ENCODE measurements at places on chromosomes 16 and 17.
A peak's percentile ranks its signal among the peaks of the same experiment; 100 is the strongest.

DNA sequence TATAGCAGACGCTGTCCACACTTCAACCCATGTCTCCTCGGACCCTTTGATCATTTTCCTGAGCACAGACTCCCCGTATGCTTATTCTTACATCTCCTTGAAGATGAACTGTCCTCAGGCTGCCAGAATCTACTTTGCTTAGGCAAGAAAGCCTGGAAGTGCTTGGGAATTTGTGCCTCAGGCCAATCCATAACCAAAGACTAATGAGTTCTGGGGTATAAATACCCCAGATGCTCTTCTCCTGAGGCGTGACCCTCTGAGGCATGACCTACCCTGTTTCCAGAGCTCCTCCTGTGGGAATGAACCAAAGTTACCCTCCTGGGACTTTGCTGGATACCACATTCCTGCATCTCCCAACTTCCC is 10.1 kb upstream of the TEKT3 start:
- DNase-seq, result no peak

- DNase-seq, result no peak
These were observed 661 bp downstream of the LYRM9 start for GRCh38 chr17:27892542-27892865.

- peak; percentile 70 for DNase-seq
These were observed 98.9 kb downstream of the ZNF423 start for GRCh38 chr16:49756775-49757558.

DNA sequence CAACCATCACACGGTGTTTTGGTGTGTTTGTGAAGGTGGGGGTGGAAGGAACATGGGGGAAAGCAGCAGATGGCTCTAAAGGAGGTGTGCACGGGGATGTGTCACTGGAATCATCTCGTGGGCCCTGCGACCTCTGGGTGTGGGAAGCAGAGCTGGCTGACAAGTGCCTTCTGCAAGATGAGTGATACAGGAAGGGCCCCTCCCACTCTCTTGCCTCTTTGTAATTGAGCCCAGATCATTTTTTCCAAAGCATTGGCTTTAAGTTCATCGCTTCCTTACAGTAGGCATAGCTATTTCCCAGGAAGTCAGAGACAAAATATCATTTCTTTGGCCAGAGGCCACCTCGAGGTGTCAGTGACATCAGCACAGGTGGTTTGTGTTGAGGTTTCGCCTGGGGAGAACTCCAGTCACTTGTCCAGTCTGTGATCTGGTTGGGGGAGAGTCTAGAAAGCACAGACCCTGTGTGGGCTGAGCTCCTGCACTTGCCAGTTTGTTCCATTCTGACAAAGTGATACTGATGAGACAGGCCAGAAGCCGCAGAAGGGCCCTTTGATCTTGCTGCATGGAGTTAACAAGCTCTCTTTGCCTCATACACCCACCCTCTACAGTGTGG is 20.6 kb upstream of the SNTB2 start:
- peak; percentile 46 for DNase-seq

DNA sequence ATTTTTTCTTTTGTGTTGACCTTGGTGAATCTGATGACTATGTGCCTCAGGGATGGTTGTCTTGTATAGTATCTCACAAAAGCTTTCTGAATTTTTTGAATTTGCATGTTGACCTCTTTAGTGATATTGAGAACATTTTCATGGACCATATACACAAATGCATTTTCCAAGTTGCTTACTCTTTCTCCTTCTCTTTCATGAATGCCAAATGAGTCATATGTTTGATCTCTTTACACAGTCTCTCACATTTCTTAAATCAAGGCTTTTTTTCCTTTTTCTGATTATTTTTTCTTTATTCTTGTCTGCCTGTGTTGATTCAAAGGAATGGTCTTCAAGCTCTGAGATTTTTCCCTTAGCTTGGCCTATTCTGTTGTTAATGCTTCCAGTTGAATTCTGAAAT is 46.6 kb upstream of the KCNJ16 start:
- no peak for DNase-seq

GRCh38 chr17:74157366-74157765 is 46.1 kb upstream of the RPL38 start:
- no peak for DNase-seq

- no peak for DNase-seq
These were observed 700.3 kb downstream of the CDH11 start for GRCh38 chr16:64421515-64421914.

DNA sequence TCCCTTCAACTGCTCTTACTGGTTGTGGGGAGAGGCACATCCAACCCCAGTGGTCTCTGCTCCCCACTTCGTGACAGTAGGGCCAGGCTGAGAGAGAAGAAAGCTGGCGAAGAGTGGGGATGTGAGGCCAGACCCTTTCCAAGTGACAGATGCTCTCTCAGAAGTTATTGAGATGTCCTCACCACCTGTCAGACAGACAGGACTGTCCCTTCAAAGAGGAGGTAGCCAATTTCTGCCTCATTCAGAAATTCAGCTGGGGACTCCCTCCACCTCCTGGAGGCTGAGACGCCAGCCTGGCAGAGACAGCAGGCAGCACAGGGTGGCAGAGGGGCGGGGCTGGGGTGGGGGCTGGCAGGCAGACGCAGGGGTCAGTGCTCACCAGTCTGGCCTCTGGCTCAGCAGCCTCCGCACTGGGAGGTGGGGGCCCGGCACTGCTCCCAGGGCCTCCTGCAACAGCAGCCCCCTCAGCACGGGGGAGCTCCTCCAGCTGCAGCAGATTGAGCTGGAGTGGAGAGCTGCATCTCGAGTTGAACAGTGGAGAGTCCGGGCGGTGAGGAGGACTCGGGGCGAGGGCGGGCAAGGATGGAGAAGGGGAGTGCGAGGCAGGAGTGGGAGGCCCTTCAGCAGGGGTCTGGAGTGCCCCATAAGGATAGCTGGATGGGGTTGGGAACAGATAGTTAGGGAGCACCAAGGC is 9.2 kb downstream of the PER1 start:
- DNase-seq, result no peak

DNA sequence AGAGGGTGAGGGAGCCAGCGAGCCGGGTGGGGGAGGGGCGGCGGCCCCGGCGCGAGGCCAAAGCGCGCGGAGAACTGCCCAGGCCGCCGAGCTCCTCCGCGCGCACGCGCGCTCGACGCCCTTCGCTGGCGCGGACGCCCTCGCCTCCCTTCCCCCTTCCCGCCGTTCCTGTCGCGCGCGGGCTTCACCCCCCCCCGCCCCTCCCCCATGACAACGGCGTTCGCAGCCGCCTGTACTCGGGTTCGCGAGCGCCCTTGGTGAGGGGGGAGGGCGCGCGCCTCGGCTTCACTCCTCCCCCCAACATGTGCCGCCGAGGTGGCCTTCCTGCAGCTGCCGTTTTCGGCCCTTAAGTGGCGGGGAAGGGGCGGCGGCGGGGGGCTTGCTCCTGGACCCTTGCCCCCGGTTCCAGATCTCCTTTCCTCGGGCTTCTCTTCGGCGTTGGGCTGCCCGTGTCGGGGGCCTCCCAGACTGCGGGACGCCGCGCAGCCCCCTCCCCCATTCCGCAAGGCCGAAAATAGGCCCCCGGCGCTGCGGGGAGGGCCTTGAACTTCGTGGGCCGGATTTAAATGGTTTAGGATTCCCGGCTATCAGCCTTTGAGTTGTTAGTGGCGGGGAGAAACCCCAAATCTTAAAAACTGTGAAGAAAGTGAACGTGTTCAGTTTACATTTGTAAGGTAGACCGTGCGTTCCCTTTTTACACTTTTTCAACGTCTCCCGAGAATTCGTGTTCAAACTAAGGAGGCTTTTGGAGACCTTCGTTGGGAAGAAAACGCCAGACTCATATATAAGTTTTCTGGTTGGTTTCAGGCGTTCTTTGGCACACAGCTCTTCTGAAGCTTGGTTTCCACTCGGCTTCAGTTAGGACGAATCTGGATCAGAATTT is 653 bp downstream of the SRRM2 start:
- peak; percentile 82 for DNase-seq

GRCh38 chr17:69363488-69364210 is 36.7 kb upstream of the ABCA5 start:
- no peak for DNase-seq

DNA sequence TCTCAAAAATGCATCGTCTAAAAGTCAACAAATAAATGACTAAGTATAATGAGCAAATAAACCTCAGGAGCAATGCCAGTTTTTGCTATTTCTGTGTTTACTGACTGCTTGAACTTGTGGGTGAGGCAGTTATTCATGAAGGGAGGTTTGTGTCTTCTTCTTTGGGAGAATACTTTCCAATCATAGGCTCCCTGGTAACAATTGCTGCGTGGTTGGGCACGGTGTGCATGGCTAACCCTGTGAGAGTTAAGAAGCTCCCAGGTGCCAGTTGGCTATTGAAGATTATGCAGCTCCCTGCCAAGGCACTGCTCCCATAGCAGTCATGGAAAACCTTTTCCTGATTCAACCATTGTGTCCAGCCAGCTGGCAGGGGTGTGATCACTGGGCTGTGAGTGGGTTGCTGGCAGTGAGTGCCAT is 775.9 kb upstream of the GOT2 start:
- no peak for DNase-seq

DNA sequence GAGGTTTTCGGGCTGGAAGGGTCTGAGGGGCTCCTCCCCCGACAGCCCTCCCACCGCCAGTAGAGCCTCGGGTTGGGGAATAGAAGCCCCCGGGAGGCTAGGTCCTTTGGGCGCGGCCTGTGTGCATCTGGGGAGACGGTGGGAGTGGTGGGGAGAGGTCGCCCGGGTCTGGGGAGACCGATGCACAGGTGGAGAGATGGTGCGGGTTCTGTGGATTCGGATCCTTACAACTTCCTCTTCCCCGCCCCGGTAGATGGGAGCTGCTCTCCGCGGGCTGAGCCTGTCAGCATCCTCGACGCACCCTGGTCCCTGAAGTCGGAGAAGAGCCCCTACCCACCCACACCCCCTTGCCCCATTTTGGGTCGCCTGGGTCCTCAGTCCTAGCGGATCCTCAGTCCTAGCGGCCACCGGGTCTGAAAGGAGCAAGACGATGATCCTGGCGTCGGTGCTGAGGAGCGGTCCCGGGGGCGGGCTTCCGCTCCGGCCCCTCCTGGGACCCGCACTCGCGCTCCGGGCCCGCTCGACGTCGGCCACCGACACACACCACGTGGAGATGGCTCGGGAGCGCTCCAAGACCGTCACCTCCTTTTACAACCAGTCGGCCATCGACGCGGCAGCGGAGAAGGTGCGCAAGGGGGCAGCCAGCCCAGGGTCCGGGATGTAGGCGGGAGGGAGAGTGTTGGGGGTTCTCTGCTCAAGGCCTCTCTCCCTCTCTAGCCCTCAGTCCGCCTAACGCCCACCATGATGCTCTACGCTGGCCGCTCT is 790 bp downstream of the BCKDK start:
- DNase-seq, result no peak

GRCh38 chr16:75340741-75341491 is 89.5 kb upstream of the BCAR1 start:
- DNase-seq, result peak; percentile 59

GRCh38 chr16:9447195-9447551 is 355.7 kb downstream of the HAPSTR1 start:
- DNase-seq, result no peak

GRCh38 chr17:61410141-61411010 is 10.7 kb downstream of the TBX2 start:
- DNase-seq, result peak; percentile 59

- no peak for DNase-seq
These were observed 31.4 kb upstream of the SCNN1B start for GRCh38 chr16:23270654-23271053.

DNA sequence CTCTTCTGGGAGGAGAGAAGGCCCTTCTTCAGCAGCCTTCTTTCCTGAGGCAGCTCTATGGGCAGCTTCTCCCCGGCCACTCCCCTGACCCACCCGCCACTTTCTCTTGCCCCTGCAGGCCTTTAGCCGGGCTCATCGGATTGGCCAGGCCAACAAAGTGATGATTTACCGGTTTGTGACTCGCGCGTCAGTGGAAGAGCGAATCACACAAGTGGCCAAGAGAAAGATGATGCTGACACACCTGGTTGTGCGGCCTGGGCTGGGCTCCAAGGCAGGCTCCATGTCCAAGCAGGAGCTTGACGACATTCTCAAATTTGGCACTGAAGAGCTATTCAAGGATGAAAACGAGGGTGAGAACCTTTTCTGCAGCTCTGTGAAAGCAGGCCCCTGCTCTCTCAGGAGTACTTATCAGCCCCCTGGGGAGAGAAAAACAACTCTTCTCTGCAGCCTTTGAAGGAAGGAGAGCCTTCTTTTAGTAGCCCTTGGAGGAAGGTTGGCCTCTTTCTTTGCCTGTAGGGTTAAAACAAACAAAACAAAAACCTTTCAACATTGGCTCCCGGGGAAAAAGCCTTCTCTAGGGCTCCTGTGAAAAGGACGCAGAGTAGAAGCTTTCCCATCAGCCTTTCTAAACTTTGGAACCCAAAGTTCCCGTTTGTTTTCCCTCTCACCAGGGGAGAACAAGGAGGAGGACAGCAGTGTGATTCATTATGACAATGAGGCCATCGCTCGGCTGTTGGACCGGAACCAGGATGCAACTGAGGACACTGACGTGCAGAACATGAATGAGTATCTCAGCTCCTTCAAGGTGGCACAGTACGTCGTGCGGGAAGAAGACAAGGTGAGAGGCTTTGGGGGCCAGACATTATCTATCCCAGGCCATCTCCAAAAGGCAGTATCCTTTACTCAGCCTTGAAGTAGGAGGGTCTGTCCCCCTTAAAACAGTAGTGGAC is 12.7 kb downstream of the RNF227 start:
- DNase-seq, result no peak

DNA sequence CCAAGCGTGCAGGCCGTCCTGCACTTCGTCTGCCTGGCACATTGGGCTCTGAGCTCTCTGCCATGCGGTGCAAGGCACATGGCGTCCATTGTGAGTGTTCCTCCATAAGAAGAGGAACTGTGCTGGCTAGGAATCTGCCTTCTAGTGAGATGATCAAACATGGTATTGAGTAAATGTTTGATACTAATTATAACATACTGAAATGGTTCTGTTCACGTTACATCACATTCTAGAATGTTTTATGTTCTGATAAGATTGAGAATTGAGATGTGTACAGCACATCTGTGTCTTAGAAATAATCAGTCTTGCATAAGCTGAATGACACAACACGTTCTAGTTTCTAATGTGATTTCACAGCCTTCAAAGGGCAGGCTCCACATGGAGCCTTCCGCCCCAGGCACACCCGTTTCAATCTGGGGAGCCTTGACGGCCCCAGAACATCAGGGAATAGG is 42.9 kb downstream of the USP10 start:
- DNase-seq, result no peak

GRCh38 chr16:27538528-27538927 is 11.2 kb downstream of the GTF3C1 start:
- no peak for DNase-seq

DNA sequence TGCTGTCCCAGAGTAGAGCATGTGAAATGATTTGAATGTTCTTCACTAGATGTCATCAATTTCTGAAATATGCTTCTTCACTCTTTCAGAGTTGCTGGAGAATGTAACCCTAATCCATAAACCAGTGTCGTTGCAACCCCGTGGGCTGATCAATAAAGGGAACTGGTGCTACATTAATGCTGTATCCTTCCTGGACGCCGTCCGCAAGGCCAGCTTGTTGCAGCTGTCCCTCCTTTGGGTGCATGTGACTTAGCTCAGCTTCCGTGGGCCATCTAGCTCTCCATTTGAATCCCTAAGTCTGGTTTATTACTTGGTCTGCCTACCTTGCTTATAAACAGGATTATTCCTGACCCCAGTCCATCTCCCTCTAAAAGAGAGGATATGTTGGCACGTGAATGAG is 58.8 kb downstream of the USP10 start:
- DNase-seq, result no peak

GRCh38 chr17:50338645-50339044 is 7.3 kb upstream of the XYLT2 start:
- no peak for DNase-seq
